ENCODE measurements at places on chromosomes 4 and X.

GRCh38 chrX:147958291-147958690 is 22.8 kb upstream of the FMR1NB start:
- H3K27me3 ChIP-seq: peaks cover 2% of the 10 kb centered on the region
- H3K4me3 ChIP-seq: no peak overlapping the region
- H3K27ac ChIP-seq: no peak overlapping the region

DNA sequence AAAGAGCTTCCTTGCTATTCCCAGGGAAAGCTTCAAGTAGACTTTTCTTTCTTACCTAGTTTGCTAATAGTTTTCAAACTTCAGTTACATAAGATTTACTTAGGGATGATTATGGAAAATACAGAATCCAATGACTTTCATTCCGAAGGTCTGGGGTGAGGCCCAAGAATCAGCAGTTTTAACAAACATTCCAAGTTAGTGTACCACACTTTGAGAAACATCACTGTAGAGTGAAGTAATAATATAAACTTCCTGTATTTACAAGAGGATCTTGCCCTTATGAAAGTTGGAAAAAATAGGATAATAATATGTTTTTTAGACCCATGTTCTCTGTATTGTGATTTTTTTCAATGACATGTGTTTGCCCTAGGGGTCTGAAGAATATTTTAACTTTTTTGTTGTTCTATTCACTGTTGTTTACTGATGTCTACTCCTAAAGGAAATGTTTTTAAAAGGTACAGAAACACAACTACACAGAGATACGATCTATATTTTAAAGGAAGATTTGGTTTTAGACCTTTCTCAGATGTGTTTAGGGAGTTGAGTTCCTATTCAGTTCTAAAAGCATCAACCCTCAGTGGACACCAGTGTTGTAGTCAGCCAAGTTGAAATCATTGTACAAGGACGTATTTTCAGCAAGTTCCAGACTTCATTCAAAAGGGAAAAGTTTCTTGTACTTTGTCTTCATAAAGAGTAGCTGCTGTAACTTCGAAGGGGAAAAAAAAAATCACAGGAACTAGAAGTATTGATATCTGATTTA is 295.8 kb upstream of the SLC7A11 start:
- no peak overlapping the region for H3K4me3 ChIP-seq
- no peak for DNase-seq
- no peaks in the 10 kb centered on the region for H3K4me1 ChIP-seq
- no peak overlapping the region for H3K27ac ChIP-seq

- no peak overlapping the region for H3K27ac ChIP-seq
- H3K27me3 ChIP-seq: no peaks in the 10 kb centered on the region
- H3K4me1 ChIP-seq: no peaks in the 10 kb centered on the region
- H3K4me3 ChIP-seq: no peak overlapping the region
- no peaks in the 10 kb centered on the region for H3K36me3 ChIP-seq
These were observed 78.9 kb downstream of the STARD8 start for GRCh38 chrX:68726366-68726765.

- no peak for DNase-seq
- H3K4me3 ChIP-seq: no peak overlapping the region
- no peaks in the 10 kb centered on the region for H3K27me3 ChIP-seq
- no peaks in the 10 kb centered on the region for H3K36me3 ChIP-seq
- no peak overlapping the region for H3K27ac ChIP-seq
- no peaks in the 10 kb centered on the region for H3K4me1 ChIP-seq
These were observed 153.4 kb upstream of the FAT1 start for GRCh38 chr4:186876961-186877626.

- no peak overlapping the region for H3K27ac ChIP-seq
- no peaks in the 10 kb centered on the region for H3K36me3 ChIP-seq
- no peak for DNase-seq
These were observed 14.9 kb downstream of the NRK start for GRCh38 chrX:105837232-105837631.

GRCh38 chrX:11100281-11101035 is 10.7 kb upstream of the HCCS start:
- no peaks in the 10 kb centered on the region for H3K4me1 ChIP-seq
- H3K27ac ChIP-seq: no peak overlapping the region
- no peaks in the 10 kb centered on the region for H3K27me3 ChIP-seq
- no peak overlapping the region for H3K4me3 ChIP-seq
- DNase-seq: no peak
- no peaks in the 10 kb centered on the region for H3K36me3 ChIP-seq

- H3K27me3 ChIP-seq: no peaks in the 10 kb centered on the region
- H3K36me3 ChIP-seq: no peaks in the 10 kb centered on the region
- no peak for DNase-seq
- no peak overlapping the region for H3K4me3 ChIP-seq
- H3K27ac ChIP-seq: no peak overlapping the region
These were observed 186.6 kb upstream of the LEF1 start for GRCh38 chr4:108355186-108355901.

- no peak overlapping the region for H3K4me3 ChIP-seq
- no peaks in the 10 kb centered on the region for H3K4me1 ChIP-seq
- H3K27me3 ChIP-seq: no peaks in the 10 kb centered on the region
These were observed 87.6 kb downstream of the GBA3 start for GRCh38 chr4:22780317-22780716.

DNA sequence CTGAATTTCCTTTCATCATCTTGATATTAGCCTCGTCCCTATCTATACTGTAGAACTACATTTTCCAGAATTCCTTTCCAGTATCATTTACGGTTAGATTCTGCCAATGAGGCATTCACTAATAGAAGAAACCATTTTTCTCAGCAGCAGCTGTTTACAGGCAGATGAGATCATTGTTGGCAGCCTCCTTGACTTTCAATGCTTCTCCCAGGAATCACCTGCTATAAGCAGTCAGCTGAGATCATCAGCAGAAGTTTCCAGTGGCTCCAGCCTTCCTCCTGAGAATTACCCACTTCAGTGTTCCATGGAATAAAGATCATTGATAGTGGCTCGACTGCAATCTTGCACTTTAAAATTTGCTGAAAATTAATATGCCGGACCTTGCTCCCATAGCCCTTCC is 157.3 kb upstream of the TET2 start:
- no peaks in the 10 kb centered on the region for H3K36me3 ChIP-seq
- no peak overlapping the region for H3K4me3 ChIP-seq
- no peak for DNase-seq

DNA sequence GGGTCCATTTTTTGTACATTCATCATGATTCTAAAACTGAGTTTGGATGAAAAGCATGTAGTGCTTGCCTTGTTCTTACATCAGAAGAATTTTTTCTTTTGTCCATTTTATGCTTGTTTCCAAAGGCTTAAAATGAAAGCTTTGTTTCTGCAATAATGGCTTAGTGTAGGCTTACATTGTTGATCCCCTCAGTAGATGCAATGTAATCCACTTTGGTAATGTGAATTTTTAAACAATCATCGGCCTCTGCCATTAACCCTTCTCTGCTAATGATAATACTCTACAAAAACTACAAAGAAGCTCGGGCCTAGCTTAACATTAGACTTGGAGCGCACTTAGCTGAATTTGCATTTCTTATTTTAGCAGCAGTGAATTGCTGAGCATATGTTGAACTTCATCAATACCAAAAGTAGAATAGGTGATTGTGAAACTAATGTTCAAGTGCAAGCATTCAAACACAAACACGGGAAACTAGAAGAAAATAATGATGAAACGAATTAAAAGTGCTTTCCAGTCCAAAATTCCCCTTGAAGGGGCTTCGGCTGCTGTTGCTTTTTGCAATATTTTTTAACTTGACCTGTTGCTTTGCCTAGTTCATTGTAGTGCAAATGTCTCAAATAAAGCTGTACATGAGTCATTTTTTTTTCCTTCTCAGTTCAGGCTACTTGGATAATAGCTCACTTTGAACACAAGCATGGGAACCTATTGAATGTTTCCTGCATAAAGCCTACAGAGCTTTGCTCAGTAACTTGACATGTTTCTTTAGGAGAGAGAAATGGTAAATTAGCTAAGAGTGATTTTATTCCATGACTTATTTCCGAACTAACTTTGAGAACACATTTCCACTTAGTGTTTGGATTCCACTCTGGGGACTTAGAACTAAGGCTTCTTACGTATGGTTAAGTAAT is 66.5 kb downstream of the SLIT2 start:
- no peaks in the 10 kb centered on the region for H3K36me3 ChIP-seq
- no peak overlapping the region for H3K27ac ChIP-seq
- H3K4me1 ChIP-seq: no peaks in the 10 kb centered on the region
- no peaks in the 10 kb centered on the region for H3K27me3 ChIP-seq
- H3K4me3 ChIP-seq: no peak overlapping the region

Data from memory B cell (primary cell).